ENCODE measurements at places on chromosomes 2 and 18.

DNA sequence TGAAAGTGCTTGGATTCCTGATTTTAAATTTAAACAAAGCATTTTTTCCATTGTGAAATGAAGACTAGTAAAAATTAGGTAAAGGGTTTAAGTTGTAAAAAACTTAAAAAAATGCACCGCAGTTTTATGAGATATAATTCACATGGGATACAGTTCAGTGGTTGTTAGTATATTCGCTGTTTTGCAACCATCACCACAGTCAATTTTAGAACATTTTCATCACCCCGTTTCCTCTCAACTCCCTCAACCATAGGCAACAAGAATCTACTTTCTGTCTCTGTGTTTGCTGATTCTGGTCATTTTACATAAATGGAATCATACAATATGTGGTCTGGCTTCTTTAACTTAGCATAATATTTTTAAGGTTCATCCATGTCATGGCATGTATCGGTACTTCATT lies 4.0 kb downstream of the DGKD start:
- DNase-seq = no peak

DNA sequence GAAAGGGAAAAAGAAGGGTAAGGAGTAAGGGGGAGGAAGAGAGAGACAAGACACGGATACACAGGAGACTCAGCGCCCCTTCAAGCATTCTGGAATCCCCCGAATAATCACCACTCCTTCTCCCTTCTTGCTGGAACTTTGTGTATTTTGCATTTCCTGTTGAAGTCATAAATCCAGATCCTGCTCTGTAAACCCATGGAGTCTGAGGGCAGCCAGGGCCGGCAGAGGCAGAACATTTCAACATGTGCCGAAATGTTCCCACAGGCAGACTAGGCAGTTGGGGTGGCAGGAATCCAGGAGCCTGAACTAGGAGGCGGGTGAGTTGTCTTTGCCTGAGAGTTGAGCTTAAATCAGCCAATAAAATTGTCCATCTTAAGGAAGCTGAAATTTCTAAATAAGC lies 193.1 kb downstream of the SH3RF3 start:
- no peak for DNase-seq

GRCh38 chr2:71807581-71808451 lies 339.8 kb downstream of the CYP26B1 start:
- DNase-seq = no peak

GRCh38 chr2:223563462-223563861 lies 38.7 kb downstream of the SCG2 start:
- no peak for DNase-seq

- DNase-seq = no peak
Observed at GRCh38 chr2:64650296-64650695, 3.4 kb downstream of the SERTAD2 start.

GRCh38 chr2:219079417-219079816 lies 18.7 kb upstream of the IHH start:
- no peak for DNase-seq

DNA sequence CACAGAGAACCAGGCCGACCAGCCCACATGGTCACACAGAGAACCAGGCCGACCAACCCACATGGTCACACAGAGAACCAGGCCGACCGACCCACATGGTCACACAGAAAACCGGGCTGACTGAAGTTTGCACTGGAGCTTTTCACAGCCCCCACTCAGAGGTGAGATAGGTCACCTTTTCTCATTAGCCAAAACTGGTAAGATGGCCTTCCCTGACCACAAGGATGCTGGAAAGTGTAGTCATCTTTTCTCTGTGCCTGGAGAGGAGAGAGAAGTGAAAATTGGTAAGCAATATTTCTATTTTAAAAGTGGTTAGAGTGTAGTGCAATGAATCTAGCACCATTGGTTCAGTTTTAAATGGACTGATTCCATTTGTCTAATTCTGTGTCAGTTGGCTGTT lies 247.1 kb downstream of the NEDD4L start:
- no peak for DNase-seq

- DNase-seq = no peak
Observed at GRCh38 chr2:142299021-142299420, 168.2 kb upstream of the LRP1B start.

- no peak for DNase-seq
Observed at GRCh38 chr18:34543356-34543755, 166.7 kb upstream of the DTNA start.

DNA sequence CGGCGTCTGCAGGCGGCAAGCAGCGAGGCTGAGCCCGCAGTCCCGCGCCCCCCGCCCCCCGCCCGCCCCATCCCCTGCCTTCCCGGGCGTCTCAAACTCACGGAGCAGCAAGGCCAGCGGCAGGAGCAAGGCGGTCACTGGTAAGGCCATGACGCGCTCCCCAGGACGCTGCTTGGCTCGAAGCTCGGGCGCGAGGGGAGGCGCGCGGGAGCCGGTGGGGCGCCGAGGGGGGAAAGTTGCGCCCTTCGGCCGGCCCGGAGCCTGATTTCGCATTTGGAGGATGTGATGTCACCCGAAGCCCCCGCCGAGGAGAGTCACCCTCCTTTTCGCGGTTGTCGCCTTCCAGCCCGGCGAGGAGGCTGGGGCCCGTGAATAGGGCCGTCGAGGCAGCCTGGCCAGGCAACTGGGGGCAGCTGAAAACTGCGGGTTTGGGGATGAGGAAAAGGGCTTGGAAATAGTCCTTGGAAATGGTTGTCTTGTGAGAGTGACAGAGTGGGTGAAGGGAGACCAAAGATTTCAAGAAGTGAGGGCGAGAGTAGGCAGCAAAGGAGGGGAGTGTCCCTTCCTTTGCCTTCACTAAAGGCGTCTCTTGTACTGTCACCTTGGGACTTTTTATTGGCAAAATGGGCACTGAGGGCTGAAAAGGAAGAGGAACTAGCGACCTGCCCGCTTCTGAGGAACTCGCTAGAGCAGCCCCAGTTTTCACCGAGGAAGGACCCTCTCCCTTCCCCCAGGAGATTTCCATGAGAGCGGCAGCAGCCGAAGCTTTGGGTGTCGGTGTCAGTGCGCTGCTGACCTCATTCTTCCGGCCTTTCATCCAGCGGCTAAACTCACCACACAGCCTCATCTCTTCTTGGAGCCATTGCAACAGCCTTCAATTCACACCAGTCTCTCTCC lies at the start of gene CD8A:
Gene CD8A, minus strand, starts transcription at position 238 of the 897 bp plus-strand sequence. Its CDS starts 88 bp downstream, at position 150.
- DNase-seq = peak; percentile 64

DNA sequence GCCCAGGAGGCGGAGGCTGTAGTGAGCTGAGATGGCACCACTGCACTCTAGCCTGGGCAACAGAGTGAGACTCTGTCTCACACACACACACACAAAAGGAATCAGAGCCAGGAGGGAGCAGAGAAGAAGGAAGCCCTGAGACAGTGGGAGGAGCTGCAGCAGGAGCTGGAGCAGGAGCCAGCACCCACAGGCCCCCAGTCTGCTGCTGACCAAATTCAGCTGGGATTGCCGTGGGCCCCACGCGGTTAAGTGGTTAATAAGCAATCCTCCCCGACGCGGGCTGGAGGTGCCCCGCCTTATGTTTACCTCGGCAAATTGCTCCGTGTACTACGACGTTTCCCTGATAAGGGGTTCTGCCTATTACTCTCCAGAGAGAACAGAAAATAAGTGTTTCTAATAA lies 265.3 kb downstream of the TWIST2 start:
- DNase-seq = no peak

DNA sequence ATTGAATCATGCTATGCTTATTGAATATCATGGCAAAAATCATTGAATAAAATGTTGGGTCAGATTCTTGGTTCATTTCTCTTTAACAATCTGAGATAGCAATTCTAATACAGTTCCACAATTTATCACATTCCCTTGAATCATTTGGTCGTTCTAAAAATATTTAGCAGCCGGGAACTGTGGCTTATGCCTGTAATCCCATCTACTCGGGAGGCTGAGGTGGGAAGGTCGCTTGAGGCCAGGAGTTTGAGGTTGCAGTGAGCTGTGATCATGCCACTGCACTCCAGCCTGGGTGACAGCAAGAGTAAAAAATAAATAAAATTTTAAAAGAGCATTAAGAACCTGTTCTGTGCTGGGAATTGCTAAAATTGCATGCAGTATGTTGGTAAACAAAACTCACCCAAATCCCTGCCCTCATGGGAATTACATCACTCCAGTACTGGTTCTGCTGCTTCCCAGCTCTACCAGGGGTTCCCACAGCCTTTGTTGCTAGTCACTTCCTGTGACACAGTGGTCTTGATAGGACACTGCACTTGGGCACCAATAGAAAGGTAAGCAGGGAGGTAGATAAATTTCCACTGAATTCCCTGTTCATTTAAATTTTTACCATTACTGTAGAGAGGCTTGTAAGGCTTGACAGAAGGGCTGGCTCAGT lies 200.4 kb downstream of the CTNNA2 start:
- no peak for DNase-seq

GRCh38 chr18:7467708-7468466 lies 99.2 kb upstream of the PTPRM start:
- DNase-seq = no peak

GRCh38 chr2:25145803-25146202 lies 22.6 kb downstream of the POMC start:
- DNase-seq = no peak

- DNase-seq = no peak
Observed at GRCh38 chr2:88400037-88400767, 52.3 kb downstream of the FOXI3 start.

- DNase-seq = no peak
Observed at GRCh38 chr2:102306125-102306524, 5.2 kb upstream of the IL1RL1 start.

DNA sequence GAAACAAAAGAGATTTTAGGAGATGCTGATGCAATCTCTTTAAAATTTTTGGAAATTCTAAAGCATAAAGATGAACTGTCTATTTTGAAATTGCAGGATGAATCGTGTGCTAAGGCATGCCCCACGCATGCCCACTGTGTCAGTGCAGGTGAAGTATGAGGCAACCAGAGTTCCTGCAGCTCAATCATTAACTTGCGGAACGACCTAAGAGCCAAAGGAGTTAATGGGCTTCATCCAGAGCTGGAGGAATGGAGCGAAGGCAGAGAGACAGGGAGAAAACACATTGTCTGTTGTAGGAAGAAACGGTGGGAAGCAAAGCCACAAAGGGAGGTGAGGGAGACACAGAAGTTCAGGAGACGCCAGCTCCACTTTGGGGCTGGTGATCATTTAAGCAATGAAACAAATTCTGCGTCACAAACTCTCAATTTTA lies 265.2 kb downstream of the CCDC85A start:
- peak; percentile 31 for DNase-seq

GRCh38 chr2:160736148-160737028 lies 242.8 kb upstream of the RBMS1 start:
- DNase-seq = peak; percentile 4

- no peak for DNase-seq
Observed at GRCh38 chr2:767944-768343, 90.7 kb upstream of the TMEM18 start.

GRCh38 chr2:240149943-240150784 lies 9.7 kb upstream of the OTOS start:
- peak; percentile 73 for DNase-seq

DNA sequence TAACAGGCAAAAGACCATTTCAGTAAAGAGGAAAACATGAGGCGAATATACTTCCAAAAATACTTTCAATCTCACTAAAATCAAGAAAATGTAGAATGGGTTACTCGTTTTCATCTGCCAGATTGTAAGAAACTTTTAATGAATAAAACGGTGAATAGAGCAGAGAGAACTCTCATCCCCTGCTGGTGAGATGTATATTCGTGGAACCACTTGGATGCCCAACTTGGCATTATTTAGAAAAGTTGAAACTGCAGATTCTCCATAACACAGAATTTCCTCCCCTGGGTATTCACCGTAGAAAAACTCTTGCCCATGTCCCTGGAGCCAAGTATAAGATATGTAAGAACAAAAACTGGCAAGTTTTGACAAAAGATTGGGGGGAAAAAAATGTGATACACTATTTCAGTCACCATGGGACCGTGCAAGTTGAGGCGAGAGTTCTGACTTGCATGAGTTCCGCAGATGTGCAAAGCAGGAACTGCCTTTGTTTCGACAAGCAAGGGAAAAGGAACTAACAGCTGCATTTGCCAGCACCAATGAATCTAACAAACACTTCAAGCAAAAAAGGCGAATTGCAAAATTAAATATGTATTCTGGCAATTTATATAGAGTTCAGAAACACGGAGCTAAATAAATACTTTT lies 14.8 kb downstream of the TIMM21 start:
- DNase-seq = no peak

DNA sequence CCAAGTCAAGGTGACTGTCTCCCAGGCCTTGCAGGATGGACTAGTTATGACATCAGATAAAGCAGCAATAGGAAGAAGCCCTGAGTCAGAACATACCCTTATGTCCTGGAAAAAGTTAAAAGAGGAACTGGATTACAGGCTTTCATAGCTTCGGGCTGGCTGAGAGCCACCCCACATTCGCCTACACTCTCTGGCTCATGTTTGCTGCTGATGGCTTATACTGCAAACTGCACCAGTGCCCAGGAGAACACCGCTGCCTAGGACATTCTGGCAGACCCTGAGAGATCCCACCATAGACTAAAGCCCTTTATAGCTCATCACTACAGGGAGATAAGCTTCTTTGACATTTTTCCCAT lies 20.3 kb downstream of the SLC8A1 start:
- DNase-seq = no peak

DNA sequence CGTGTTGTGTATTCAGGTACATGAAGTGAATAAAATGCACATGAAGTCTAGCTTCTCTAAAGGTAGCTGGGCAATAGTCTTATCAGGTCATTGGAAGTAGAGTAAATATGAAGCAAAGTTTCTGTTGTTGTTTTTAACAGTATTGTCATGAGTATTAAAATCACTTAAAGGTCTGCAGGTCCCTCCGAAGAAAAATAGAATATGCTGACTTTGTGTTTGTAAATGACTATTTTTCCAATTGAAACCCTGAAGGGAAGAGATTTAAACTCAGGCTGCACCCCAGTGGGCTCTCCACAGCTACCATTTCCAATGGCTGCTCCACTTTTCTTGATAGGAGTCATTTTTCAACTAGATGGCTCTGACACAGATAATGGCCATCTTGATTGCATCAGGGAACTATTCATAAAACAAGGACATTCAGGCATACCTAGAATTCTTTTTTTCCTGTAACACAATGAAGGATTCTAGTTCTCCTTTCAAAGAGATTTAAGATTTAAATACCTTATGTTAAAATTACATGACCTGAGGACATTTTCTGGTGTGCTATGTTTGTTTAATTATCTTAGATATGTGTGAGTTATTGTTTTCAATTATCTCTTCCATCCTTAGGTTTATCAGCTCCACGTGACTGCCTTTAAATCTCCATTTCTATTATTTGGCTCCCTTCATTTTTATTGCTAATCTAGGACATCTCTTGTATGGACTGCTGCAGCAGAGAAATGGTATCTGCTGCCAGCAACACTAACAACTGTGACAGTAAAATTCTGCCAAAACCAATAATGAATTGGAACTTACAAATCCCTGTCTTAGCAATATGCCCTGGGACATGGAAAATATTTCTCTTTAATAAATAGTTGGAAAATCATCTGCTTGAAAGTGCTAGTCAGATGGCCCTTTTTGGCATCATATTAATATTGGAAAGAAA lies 149.2 kb upstream of the NOSTRIN start:
- DNase-seq = no peak

DNA sequence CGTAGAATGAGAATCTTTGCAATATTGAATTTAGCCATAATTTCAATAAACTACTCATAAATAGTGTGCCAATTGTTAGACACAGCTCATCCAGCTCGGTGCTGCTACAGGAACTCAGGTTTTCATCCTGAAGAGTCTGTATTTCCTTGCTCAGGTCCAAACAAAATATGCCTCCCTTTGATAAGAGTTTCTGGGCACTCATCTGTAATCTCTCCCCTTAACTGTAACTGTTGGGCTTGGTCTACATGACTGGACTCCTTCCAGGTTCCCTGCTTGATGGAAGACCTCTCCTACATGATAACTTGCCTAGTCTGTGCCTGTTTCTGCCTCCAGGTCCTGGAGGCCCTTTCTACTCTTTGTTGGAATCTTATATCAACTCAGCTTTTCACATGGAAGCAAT lies 57.9 kb downstream of the GCA start:
- no peak for DNase-seq

- no peak for DNase-seq
Observed at GRCh38 chr2:31286230-31286629, 52.3 kb downstream of the EHD3 start.
